ENCODE measurements at places on chromosomes 13 and 19. TPM values are rescaled to one million over a fixed set of nuclear protein-coding genes. Genes with fewer than 3 reads are reported as not detected.

- H3K36me3 ChIP-seq = no peaks in the 10 kb centered on the region
- no peak for DNase-seq
- H3K27me3 ChIP-seq = no peaks in the 10 kb centered on the region
- peak overlapping the region; percentile 78 for H3K27ac ChIP-seq
- H3K4me1 ChIP-seq = peaks cover 24% of the 10 kb centered on the region
Observed at GRCh38 chr13:44275381-44275780, 98.2 kb upstream of the SERP2 start.

DNA sequence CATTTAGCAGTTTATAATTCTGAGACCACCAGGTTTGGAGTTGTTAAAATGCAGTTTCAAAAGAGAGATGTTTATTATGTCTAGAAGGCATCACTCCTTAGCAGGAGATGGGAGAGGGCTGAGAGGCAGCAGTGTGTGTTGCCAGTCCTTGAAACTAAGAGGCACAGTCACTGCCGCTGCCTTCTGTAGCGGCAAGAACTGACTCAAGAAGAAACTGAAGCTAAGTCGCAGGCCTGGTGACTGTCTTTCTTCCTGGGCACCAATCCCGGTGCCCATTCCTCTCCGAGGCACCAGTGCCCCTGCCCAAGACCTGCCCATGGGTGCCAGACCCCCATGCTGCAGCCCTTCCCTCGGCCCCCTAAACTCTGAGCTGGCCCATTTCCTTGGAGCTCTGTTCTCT lies 20.1 kb downstream of the N4BP2L1 start:
- no peaks in the 10 kb centered on the region for H3K27me3 ChIP-seq
- no peak for DNase-seq
- H3K27ac ChIP-seq = no peak overlapping the region
- H3K4me3 ChIP-seq = no peak overlapping the region
- H3K4me1 ChIP-seq = peaks cover 28% of the 10 kb centered on the region

The SLITRK6 gene
- 0.20 TPM for total RNA-seq

The CRLF1 gene
- total RNA-seq = 2.6 TPM

DNA sequence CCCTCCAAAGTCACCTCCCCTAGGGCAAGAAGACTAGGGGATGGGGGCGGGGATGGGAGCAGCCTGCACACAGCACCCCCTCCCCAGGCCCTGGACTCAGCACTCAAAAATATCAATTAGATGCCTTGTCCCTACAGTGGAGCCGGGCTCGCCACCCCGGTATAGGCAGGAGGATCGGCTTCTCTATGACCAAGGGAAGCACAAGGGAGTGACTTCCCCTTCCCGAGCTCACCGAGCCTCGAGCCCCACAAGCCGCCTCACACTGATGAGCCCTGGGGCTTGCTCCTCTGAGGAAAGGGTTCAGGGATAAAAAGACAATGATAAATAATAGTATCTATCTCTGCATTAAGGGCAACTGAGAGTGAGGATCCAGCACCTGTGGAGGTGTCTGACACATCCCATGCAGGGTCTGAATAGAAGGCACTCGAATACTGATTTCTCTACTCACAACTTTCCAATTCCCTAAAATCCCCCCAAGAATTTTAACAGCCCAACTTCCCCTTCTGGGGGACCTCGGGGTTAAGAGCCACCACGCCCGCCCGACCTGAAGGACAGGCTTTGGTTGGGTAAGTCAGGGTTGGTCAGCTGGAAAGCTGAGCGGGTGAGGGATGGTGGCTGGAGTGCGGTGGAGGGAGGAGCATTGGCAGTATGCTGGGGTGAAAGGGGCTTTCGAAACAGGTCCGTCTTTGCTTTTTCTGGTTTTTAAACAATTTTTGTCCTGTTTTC lies 51.3 kb downstream of the STK24 start:
- H3K27me3 ChIP-seq = no peaks in the 10 kb centered on the region
- H3K36me3 ChIP-seq = no peaks in the 10 kb centered on the region
- peaks cover 100% of the 10 kb centered on the region for H3K4me1 ChIP-seq
- DNase-seq = no peak
- no peak overlapping the region for H3K4me3 ChIP-seq
- H3K27ac ChIP-seq = no peak overlapping the region

The NCLN gene
- 37.8 TPM for total RNA-seq

- peaks cover 2% of the 10 kb centered on the region for H3K36me3 ChIP-seq
- peaks cover 30% of the 10 kb centered on the region for H3K4me1 ChIP-seq
- no peak overlapping the region for H3K4me3 ChIP-seq
- no peak for DNase-seq
- H3K27ac ChIP-seq = no peak overlapping the region
- H3K27me3 ChIP-seq = no peaks in the 10 kb centered on the region
Observed at GRCh38 chr13:110629735-110630134, 14.4 kb downstream of the NAXD start.

The ZNF626 gene
- 14.5 TPM for total RNA-seq

The ZNF814 gene
- total RNA-seq = 48.1 TPM

GRCh38 chr19:13902993-13903555 lies 2.8 kb downstream of the BRME1 start:
- H3K27me3 ChIP-seq = no peaks in the 10 kb centered on the region
- no peaks in the 10 kb centered on the region for H3K36me3 ChIP-seq
- H3K4me3 ChIP-seq = no peak overlapping the region
- H3K4me1 ChIP-seq = peaks cover 34% of the 10 kb centered on the region
- DNase-seq = no peak
- H3K27ac ChIP-seq = no peak overlapping the region

- no peak overlapping the region for H3K27ac ChIP-seq
- H3K36me3 ChIP-seq = peaks cover 88% of the 10 kb centered on the region
- no peaks in the 10 kb centered on the region for H3K27me3 ChIP-seq
- H3K4me3 ChIP-seq = no peak overlapping the region
Observed at GRCh38 chr19:19021115-19021514, 12.2 kb downstream of the SUGP2 start.

DNA sequence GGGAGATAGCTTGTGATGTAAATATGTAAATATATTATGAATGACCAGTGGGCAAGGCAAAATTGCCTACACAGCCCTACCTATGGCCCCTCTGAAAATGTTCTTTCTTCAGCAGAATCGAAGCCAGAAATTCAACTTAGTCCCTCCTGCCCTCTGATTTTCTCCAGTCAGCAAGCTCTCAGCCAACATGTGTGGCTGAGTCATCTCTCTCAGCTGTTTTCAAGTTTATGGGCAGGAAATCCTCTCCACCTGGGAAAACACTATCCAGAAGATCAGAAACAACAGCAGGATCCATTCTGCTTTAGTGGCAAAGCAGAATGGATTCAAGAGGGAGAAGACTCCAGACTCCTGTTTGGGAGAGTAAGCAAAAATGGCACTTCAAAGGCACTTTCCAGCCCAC lies 8.9 kb upstream of the ZNF527 start:
- H3K4me1 ChIP-seq = no peaks in the 10 kb centered on the region
- no peak overlapping the region for H3K4me3 ChIP-seq
- DNase-seq = no peak

- H3K4me1 ChIP-seq = peaks cover 42% of the 10 kb centered on the region
- peaks cover 37% of the 10 kb centered on the region for H3K27me3 ChIP-seq
- no peak overlapping the region for H3K4me3 ChIP-seq
- H3K27ac ChIP-seq = peak overlapping the region; percentile 25
- DNase-seq = peak; percentile 76
- H3K36me3 ChIP-seq = no peaks in the 10 kb centered on the region
Observed at GRCh38 chr19:8638078-8638619, 7.7 kb downstream of the NFILZ start.

DNA sequence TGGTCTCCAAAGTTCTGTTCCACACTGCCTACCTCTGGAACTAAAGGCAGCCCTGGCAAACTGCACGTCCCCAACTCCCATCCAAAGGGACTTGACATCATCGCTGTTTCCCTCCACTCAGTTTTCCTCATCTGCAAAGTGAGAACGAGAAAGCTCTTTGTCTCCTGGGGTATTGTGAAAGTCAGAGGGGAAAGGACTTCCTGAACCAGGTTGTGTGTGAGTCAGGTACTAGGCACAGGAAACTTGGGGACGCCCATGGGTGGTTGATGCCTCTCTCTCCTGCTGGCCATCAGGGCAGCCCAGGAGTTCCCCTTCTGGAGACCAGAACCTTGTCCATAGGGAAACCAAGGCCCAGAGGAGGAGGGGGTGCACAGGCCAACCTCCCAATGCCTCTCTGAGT lies 4.7 kb downstream of the CRLF1 start:
- DNase-seq = no peak
- H3K4me3 ChIP-seq = no peak overlapping the region
- peaks cover 40% of the 10 kb centered on the region for H3K27me3 ChIP-seq
- peaks cover 40% of the 10 kb centered on the region for H3K4me1 ChIP-seq
- H3K27ac ChIP-seq = no peak overlapping the region
- H3K36me3 ChIP-seq = no peaks in the 10 kb centered on the region

The SOX1 gene
- not detected for total RNA-seq

The CYP4F8 gene
- total RNA-seq = not detected

DNA sequence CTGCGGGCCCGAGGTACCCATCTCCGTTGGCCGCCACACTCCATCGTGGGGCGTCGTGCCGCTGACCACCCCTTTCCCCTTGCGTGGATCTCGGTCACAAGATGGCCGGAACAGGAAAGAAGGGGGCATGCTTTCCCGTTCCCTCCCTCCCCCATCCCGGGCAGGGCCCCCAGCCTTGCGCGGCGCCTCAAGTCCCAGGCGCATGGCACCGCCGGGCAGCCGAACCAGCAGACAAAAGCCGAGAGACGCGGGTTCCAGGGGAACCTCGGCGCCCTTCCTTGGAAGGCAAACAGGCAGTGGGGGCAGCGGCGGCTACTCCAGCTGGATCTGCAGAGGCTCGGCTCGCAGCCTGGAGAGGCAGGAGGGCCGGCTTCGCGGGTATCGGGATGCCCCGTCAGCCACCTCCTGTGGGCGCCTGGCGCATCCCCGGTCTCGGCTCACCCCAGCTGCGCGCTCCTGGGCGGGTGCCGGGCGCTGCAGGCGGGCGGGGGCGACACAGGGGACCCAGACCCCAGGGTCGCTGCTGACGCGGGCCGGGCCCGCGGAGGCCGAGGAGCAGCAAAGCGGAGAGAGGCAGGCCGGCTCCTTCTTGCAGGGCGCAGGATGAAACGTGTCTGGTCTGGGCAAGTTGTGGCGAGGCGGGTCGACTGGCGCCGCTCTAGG lies 439 bp downstream of the DZIP1 start:
- peak; percentile 78 for DNase-seq
- peaks cover 23% of the 10 kb centered on the region for H3K27me3 ChIP-seq
- peak overlapping the region; percentile 52 for H3K4me3 ChIP-seq

- no peaks in the 10 kb centered on the region for H3K27me3 ChIP-seq
- H3K27ac ChIP-seq = no peak overlapping the region
- H3K4me3 ChIP-seq = no peak overlapping the region
- no peaks in the 10 kb centered on the region for H3K36me3 ChIP-seq
Observed at GRCh38 chr13:40043764-40044163, 388.3 kb downstream of the COG6 start.

DNA sequence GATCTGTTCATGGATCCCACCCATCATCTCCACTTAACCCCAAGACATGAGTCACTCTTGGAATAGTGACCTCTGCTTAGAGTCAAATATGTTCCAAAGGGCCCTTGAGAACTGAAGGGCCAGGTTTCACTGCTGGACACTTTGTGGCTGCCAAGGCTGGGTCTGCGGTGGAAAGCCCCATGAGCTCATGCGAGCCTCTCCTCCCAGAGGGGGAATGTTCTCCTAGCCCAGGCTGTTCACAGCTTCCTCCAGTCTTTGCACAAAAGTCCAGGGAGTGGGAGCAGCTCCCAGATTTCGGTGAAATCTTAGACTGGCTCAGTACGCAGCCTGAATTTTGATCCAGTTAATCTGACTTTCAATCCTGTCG lies 732 bp upstream of the DCLK1 start:
- no peaks in the 10 kb centered on the region for H3K27me3 ChIP-seq
- H3K4me1 ChIP-seq = no peaks in the 10 kb centered on the region
- no peaks in the 10 kb centered on the region for H3K36me3 ChIP-seq
- DNase-seq = no peak

DNA sequence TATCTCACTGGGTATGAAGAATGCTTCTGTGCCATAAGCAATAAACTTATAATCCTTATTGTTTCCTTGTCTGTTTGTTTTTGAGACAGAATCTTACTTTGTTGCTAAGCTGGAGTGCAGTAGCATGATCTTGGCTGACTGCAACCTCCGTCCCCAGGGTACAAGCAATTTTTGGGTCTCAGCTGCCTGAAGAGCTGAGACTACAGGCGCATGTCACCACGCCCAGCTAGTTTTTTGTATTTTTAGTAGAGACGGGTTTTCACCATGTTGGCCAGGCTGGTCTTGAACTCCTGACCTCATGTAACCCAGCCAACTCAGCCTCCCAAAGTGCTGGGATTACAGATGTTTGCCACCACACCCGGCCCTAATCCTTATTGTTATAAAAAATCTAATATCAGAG lies 112.5 kb downstream of the MYO16 start:
- no peak for DNase-seq
- H3K4me3 ChIP-seq = no peak overlapping the region
- no peak overlapping the region for H3K27ac ChIP-seq
- H3K4me1 ChIP-seq = no peaks in the 10 kb centered on the region
- H3K27me3 ChIP-seq = no peaks in the 10 kb centered on the region
- no peaks in the 10 kb centered on the region for H3K36me3 ChIP-seq

GRCh38 chr13:25169951-25170553 lies 2.0 kb downstream of the AMER2 start:
- H3K36me3 ChIP-seq = no peaks in the 10 kb centered on the region
- peaks cover 18% of the 10 kb centered on the region for H3K4me1 ChIP-seq
- H3K27me3 ChIP-seq = peaks cover 26% of the 10 kb centered on the region
- DNase-seq = no peak
- H3K4me3 ChIP-seq = no peak overlapping the region

The ZFP28 gene
- 5.5 TPM for total RNA-seq

The CCDC8 gene
- 2.6 TPM for total RNA-seq

DNA sequence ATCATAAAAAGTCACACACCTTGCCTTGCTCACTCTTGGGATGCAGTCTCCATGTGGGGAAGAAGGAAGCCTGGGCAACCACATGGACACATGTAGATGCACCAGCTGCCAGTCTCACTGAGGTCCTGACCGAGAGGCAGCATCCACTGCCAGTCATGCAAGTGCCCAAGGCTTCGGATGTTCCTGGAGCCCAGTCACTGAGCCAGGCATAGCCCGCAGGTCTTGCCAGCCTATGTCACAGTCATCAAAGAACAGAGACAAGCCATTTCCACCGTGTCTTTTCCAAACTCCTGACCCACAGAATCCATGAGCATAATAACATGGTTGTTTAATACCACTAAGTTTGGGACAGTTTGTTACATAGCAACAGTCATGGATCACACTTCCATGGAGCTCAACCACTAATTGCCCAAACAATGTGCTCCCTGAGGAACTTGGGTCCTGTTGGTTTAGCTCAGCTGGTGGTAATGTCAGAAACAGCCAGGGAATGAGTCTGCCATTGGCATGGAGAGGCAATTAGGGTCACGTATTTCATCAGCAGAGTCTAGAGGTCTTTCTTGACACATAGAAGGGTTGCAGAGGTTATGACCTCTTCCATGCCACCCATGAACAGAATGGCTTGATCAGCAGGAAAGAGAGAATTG lies 21.5 kb downstream of the STARD13 start:
- no peak for DNase-seq
- no peak overlapping the region for H3K27ac ChIP-seq
- H3K27me3 ChIP-seq = no peaks in the 10 kb centered on the region
- H3K4me3 ChIP-seq = no peak overlapping the region
- H3K4me1 ChIP-seq = no peaks in the 10 kb centered on the region
- no peaks in the 10 kb centered on the region for H3K36me3 ChIP-seq

- DNase-seq = peak; percentile 93
- no peaks in the 10 kb centered on the region for H3K36me3 ChIP-seq
- peaks cover 23% of the 10 kb centered on the region for H3K4me1 ChIP-seq
- peak overlapping the region; percentile 6 for H3K4me3 ChIP-seq
- H3K27me3 ChIP-seq = peaks cover 24% of the 10 kb centered on the region
Observed at GRCh38 chr19:35509861-35510625, 3.4 kb downstream of the DMKN start.

The KIR2DL4 gene
- total RNA-seq = 6.6 TPM

- no peaks in the 10 kb centered on the region for H3K36me3 ChIP-seq
- no peak overlapping the region for H3K27ac ChIP-seq
- DNase-seq = no peak
- no peaks in the 10 kb centered on the region for H3K27me3 ChIP-seq
Observed at GRCh38 chr13:27334774-27335435, 64.3 kb downstream of the RASL11A start.

The TEX101 gene
- not detected for total RNA-seq

The TUBB4A gene
- 22.9 TPM for total RNA-seq

The HIPK4 gene
- not detected for total RNA-seq

The PGLYRP2 gene
- total RNA-seq = 0.10 TPM

Data from spleen (tissue), 13 donors.